Hematopoietic multipotent progenitor cell (in vitro differentiated cells): ENCODE measurements at places on chromosomes 4 and X.

DNA sequence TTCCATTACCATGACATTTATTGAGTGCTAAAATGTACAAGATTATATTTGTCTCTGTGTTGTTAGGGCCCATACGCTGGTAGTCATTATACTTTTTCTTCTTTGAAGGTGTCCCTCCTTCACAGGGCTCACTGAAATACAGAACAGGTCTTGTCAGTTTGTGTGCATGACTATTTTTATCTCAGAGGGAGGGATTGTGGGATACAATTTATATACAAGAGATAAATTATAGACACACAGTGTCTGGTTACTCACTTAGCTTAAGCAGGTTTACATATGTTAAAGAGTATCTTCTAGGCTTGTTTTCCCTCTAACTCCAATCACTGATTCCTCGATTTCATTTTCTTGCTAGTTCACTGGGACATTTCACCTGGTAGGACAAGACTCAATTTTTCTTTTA, 143.3 kb upstream of the GUCY1A1 start:
- DNase-seq, result no peak

GRCh38 chr4:185463541-185463940, 8.0 kb downstream of the CCDC110 start:
- DNase-seq, result no peak

- no peak for DNase-seq
Measured at GRCh38 chr4:172657081-172657480, 511.5 kb upstream of the GALNT7 start.

GRCh38 chr4:113594231-113594556, 167.3 kb downstream of the CAMK2D start:
- DNase-seq, result no peak

DNA sequence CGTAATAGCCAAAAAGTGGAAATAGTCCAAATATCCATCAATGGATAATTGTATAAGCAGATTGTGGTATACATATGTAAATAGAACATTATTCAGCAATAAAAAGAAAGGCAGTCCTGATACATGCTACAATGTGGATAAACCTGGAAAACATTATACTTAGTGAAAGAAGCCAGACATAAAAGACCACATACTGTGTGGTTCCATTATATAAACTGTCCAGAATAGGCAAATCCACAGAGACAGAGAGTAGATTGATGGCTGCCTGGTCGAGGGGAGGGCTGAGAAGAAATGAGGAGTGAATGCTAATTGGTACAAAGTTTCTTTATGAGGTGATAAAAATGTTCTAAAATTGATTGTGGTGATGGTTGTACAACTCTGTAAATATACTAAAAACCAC, 397.4 kb upstream of the RPS6KA3 start:
- DNase-seq, result no peak

- DNase-seq, result no peak
Measured at GRCh38 chr4:137360761-137361160, 171.5 kb downstream of the PCDH18 start.

GRCh38 chr4:23091711-23092110, 399.0 kb downstream of the GBA3 start:
- no peak for DNase-seq

DNA sequence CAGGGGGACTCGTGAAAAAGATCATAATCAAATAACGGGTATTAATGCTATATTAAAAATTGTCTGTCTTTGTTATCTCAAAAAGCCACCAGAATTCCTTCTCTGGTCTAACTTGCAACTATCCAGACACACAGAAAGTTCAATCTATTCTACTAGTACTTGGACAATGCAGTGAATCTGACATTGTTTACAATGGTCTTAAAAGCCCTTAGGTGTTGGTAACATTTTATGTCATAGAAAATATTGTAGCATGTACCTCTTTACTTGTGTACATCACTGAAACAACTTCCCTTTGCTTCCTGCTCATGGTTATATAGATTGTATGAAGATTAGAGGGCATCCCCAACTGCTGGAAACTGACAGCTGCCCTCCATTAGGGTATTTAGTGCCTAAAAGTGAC, 71.1 kb upstream of the PPP3CA start:
- DNase-seq, result no peak

GRCh38 chr4:20367446-20367845, 115.7 kb downstream of the SLIT2 start:
- no peak for DNase-seq

- no peak for DNase-seq
Measured at GRCh38 chr4:42385516-42385915, 11.8 kb upstream of the SHISA3 start.
